MCF 10A (cell line): ENCODE measurements at places on chromosomes 2 and 18.

GRCh38 chr2:232023426-232023825 lies 61.9 kb downstream of the DIS3L2 start:
- DNase-seq, result no peak

GRCh38 chr2:96839293-96839874 lies 4.4 kb downstream of the ANKRD23 start:
- no peak for DNase-seq

GRCh38 chr2:5369510-5369909 lies 322.7 kb upstream of the SOX11 start:
- no peak for DNase-seq

- no peak for DNase-seq
These were observed 22.9 kb upstream of the GRB14 start for GRCh38 chr2:164644036-164644700.

DNA sequence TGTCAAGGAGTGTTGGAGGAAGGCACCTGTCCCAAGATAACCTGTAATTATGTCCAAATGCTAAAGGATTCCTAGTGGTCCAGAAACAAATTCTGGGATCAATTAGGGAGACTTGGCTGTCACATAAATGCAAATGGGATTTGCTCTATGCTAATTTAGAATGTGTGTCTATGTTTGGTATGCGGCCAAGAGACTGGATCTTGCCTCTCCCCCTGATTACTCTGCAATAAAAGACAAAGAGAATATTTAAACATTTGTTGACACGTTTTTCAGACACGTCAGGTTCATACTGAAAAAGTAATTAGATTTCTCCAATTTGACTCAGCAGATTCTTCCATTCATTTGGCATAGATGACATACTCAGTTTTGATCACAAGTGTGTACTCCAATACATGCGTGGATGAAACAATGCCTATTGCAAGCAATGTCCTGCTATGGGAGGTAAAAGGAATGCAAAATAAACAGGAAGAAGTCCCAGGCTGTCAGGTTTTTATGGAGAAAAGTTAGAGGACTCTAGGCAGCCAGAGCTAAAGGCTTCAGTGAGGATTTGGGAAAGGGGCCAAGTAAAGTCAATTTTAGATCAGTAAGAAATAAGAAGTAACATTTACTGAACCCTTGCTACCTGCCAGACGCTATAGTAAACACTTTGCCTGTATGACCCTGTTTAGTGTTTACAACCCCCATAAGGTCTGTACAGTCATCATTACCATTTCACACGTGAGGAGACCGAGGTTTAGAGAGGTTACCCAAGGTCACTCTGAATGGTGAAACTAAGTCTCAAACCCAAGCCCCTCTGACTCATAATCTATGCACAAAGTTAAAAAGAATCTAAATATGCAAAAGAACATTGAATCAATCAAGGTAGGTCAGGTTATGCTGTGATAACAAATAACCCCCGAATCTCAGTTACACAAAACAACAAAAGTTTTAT lies 7.8 kb downstream of the ANTXR1 start:
- no peak for DNase-seq

GRCh38 chr2:33336036-33336625 lies 140.3 kb upstream of the RASGRP3 start:
- DNase-seq, result no peak

DNA sequence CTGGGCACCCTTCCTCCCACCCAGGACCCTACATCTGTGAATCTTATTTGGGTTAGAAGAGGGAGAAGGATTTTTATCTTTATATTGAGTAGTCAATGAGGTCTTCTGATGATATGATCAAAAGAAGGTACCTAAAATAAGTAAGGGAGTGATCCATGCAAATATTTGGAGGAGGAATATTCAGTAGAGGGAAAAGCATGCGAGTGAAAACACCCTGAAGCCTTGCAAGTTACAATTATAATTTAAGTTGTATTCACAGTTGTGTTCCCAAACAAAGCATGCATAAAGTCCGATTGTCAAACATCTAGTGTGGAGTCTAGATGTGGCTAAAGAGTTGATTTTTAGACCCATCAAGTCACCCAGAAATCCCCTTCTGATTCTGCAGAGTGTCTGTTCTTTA lies 530.2 kb upstream of the ZEB2 start:
- DNase-seq, result no peak

GRCh38 chr2:193885419-193885818 lies 1690.7 kb upstream of the TMEFF2 start:
- no peak for DNase-seq

- DNase-seq, result no peak
These were observed 166.4 kb upstream of the MSH6 start for GRCh38 chr2:47616506-47616905.
